ENCODE measurements at places on chromosomes 4 and X. TPM values are rescaled to one million over a fixed set of nuclear protein-coding genes. Genes with fewer than 3 reads are reported as not detected.
A peak's percentile ranks its signal among the peaks of the same experiment; 100 is the strongest.

DNA sequence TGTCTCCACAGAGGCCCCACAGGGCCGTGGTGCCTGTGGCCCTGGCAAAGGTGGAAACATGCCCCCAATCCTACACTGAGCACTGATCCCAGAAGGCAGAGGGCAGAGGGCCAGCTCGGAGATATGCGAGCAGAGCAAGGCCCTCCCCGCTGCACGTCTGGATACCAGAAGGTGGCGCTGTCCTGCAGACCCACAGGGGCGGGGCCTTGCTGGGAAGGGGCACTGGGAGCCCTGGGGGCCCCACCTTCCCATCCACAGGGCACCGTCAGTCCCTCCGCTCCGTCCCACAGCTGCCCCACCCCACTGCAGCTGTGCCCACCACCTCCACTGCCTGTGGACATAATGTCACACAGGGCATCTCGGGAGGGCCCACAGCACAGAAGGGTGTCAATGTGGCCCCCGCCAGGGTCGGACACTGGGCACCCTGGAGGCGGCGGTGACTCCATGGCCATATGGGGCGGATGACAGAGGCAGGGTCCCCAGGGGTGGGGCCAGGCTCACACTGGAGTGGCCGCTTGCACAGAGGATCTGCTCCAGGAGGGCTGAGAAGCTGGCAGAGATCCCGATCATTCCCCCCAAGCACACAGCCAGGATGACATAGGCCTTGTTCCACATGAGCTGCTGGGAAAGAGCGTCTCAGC is 4.8 kb downstream of the SLC49A3 start:
- DNase-seq, result no peak

DNA sequence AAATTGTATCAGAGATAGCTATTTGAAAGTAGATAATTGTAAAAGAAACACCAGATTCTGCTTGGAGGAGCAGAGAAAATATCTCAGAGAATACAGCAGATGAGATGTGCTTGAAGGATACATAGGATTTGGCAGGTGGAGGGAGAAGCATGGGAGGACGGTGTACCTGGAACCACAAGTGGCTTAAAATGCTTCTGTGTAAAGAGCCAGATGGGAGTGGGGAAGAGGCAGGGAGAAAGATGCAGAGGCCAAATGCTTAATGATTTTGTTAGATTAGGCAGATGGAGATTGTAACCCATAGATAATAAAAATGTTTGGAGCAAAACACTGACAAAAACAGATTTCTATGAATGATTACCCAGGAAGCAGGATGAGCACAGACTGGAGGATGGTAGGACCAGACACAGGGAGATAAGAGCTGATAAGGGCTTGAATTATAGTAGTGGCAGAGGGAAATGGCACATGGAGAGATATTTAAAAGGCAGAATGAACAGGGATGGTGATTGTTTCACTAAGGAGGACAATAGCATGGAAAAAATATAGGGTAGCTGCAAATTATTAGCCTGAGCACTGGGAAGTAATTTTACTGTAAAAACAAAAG is 145.7 kb upstream of the TBC1D9 start:
- DNase-seq, result no peak

- no peak for DNase-seq
Observed at GRCh38 chr4:67911141-67911540, 27.3 kb upstream of the TMPRSS11D start.

GRCh38 chr4:1030031-1030430 is 18.6 kb downstream of the FGFRL1 start:
- DNase-seq, result no peak

DNA sequence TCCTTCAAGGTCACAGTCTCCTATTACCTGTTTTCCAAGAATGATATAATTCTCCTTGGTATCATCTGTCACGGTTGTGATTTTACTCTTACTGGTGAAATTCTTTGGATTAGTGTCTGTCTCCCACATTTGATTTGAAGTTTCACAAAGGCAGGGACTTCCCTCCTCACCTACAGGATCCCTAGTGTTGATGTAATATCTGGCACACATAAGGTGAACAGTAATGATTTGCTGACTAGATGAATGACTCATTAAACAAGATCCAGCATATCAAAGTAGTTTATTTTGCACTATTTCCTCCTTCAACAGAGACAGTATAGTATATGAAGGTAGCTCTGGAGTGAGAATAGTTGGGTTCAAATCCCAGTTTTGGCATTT is 135.3 kb upstream of the IL1RAPL2 start:
- DNase-seq, result no peak

DNA sequence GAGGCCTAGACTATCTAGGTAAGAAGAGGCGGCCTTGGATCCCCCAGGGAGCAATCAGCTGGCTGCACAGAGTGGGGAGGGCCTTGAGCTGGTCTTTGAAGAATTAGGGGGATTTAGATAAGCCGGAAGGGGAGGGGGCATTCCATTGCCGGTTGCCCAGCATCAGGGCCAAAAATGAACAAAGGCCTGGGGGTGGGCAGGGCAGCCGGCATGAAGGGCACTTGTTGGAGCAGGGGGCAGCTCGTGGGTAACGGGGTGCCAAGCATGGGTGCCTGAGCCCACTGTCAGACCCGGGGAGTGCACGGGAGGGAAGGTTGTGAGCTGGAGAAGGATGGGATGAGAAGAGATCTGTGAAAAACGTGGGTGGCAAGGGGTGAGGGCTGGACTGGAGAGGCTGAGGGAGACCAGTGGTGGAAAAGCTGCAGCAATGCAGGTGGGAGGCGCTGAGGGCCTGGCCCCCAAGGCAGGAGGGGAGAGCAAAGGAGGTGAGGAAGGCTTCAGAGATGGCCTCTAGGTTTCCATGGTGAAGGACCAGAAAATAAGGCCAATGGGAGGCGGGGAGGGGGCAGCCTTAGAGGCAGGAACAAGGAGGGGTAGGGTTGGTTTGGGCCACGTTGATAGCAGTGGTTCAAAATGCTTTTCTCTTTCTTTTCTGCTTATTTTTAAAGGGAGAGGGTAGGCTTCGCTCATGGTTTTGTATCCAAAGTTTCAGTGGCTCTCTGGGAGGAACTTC is 8.6 kb downstream of the KLF3 start:
- DNase-seq, result no peak

- DNase-seq, result no peak
Observed at GRCh38 chrX:139905051-139905450, 27.8 kb downstream of the ATP11C start.

- DNase-seq, result no peak
Observed at GRCh38 chr4:25723409-25723808, 67.8 kb downstream of the SLC34A2 start.

DNA sequence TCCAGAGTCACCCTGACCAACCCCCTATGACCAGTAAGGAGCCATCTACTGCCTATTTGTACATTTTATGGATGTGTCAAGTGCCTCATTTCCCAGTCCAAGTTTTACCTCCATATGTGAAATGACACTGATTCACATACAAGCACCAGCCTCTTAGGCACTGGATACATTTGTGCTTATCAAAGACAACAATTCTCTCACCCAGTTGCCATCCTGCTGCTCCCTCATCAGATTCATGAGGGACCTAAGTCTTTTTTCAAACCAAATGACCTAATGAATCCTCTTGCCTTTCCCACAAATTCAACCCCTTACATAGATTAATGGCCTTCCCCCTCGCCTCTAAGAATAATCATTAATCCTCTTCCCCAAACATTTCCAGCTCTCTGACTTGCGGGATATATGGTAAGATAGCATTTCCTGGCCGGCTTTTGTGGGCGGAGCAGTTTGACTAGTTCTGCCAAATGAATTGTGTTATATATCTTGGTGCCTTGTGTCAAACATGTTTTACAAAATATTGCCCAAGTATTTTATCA is 233.9 kb downstream of the ARAP2 start:
- no peak for DNase-seq

DNA sequence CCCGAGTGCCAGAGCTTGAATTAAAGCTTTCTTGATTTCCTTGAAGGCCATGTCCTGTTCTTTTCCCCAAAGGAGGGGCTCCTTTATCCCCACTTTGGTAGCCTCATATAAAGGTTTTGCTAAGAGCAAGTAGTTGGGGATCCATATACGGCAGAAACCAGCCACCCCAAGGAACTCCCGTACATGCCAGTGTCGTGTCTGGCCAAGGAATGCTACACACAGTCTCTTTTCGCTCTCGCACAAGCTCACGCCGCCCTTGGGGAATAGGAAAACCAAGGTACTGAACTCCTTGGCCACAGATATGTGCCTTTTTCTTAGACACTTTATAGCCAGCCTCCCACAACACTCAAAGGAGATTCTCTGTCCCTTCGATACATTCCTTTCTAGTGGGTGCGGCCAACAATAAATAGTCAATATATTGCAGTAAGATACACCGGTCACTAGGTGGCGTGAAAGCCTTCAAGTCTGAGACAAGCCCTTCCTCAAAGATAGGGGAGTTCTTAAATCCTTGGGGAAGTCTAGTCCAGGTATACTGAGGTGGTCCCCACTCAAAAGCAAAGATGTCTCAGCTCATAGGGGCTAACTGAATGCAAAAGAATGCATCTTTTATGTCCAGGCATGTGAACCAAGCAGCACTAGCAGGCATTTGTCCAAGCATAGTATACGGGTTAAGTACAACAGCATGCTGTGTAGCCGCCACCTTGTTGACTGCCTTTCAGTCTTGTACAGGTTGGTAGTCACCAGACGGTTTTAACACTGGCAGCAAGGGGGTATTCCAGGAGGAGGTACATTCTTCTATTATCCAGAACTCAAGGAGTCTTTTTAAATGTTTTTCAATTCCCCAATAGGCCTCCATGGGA is 57.8 kb upstream of the XAGE1B start:
- no peak for DNase-seq

DNA sequence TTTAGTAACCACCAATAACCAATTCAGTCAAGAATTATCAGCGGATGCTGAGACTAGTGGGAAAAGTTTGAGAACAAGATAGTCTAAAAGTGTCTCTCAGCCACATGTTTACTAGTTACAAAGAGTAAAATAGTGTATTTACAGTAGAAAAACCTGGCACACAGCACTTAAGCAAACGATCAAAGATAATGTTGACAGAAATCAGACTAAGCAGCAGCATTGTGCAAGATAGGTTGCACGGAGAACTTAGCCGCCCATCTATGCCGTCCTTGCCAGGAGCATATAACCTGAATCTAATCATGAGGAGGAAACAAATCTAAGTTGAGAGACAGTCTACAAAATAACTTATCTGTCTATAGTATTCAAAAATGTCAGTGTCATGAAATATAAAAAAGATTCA is 35.3 kb downstream of the KLHL5 start:
- DNase-seq, result no peak

GRCh38 chr4:15930314-15930713 is 8.2 kb downstream of the FGFBP1 start:
- no peak for DNase-seq

- DNase-seq, result no peak
Observed at GRCh38 chrX:17993062-17993461, 132.0 kb upstream of the RAI2 start.

GRCh38 chr4:168361365-168362024 is 42.9 kb upstream of the DDX60 start:
- DNase-seq, result no peak

GRCh38 chr4:87566276-87566675 is 37.1 kb upstream of the SPARCL1 start:
- no peak for DNase-seq

- DNase-seq, result no peak
Observed at GRCh38 chr4:118727360-118727759, 42.2 kb downstream of the METTL14 start.

DNA sequence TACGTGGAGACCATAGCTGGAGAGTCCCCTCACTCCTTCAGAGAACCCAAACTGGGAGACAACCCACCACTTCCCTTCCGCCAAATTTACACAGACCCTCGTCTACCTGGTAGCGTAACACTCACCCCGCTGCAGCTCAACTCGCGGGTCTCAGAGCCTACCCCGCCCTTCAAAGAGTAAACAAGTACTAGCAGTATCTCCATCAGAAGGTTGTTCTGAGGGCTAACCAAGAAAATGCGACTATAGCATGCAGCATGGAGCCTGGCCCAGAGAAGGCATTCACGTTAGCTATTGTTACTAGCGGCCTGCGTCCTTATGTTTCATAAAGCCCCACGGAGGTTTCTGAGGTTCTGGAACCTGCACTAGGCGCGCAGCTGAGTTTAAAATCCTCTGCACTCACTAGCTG is 531 bp upstream of the MANBA start:
- DNase-seq, result no peak

GRCh38 chrX:65688403-65688871 is 21.0 kb downstream of the MSN start:
- DNase-seq, result no peak

GRCh38 chr4:184253072-184253420 is 35.4 kb upstream of the ENPP6 start:
- DNase-seq, result no peak

GRCh38 chr4:169338241-169338640 is 67.5 kb upstream of the SH3RF1 start:
- no peak for DNase-seq

DNA sequence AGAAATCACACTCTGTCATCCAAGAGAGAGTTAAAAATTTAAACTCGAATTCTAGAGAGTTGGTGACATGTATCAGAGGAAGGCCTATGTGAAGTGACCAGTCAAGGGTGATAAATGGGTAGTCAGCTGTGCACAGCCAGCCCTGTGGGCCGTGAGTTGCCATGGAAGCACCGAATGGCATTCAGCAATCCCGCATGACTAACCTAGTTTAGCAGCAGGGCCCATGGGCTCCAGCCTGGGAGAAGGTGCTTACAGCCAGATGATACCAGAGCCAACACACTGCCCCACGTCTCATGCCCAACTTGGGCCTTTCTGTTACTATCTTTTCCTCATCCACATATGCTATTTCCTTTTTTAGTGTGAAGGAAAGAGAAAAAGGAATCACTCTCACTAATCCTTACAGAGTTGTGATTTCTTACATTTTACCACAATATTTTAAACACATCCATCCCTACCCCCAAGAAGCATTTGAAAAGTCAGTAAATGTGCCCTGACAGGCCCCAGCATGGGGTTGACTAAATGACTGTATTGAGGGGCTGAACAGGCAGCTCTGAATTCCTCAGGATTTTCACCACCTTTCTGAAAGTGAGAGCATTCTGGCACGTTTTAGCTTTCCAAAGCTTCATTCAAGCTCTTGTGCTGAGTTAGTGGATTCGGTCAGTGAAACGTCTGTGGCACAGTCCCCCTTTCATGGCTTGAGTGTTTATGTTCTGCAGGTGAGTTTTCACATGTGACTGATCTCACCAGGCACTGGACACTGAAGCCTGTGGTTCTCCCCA is 104.2 kb downstream of the AFF1 start:
- DNase-seq, result peak; percentile 67

GRCh38 chr4:22215084-22215483 is 266.5 kb upstream of the KCNIP4 start:
- DNase-seq, result no peak

- no peak for DNase-seq
Observed at GRCh38 chr4:86890790-86891189, 1.4 kb downstream of the C4orf36 start.

GRCh38 chrX:117838581-117839331 is 277.9 kb downstream of the KLHL13 start:
- DNase-seq, result no peak

Gene TRIM75
- total RNA-seq, result not detected

Gene GPR78
- total RNA-seq, result not detected

Gene COL25A1
- total RNA-seq, result 41.1 TPM

Gene ARHGAP36
- 0.55 TPM for total RNA-seq
